ENCODE measurements at places on chromosomes 13 and 19. TPM values are rescaled to one million over a fixed set of nuclear protein-coding genes. Genes with fewer than 3 reads are reported as not detected.

Gene KLK1
- total RNA-seq: 0.25 TPM

Gene C19orf67
- not detected for total RNA-seq

Gene ZNF541
- under 0.01 TPM for total RNA-seq

Gene HCN2
- 9.1 TPM for total RNA-seq
